NCI-H446 (cell line): ENCODE measurements at places on chromosomes 7 and 10.

DNA sequence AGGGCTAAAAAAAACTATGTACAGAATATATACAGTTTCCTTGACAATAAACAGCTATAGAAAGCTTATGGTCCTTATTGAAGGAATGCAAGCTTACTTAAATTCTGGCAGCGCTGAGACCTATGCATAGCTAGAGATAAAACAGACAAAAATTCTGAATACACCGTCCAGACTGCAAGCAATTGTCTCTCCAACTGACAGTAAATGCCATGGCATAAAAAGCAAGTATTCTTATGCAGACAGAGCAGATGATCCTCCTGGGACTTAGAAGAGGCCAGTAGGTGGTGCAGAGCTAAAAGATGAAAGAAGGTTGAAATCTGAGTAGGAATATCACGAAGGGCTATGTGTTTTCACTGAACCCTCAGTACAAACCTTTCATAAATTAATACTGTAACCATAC lies 157.0 kb upstream of the CACNA2D1 start:
- DNase-seq: no peak

DNA sequence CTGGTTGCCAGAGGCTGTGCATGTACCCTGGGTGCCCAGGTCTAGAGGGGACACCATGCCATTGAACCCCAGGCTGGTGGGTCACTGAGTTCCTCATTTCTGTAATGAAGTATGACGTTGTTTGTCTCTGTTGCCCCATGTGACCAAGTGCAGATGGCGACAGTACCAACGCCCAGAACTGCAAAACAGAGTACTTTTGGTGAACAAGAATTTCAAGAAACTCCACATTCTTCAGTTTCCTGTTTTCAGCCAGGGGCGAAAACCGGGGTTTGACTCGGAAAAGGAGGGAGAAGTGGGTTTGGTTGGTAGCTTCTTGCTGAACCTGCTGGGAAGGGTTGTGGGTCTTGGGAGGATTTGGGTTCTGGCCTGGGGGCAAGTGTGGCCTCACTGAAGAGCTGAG lies 18.2 kb downstream of the CYP17A1 start:
- DNase-seq: no peak

DNA sequence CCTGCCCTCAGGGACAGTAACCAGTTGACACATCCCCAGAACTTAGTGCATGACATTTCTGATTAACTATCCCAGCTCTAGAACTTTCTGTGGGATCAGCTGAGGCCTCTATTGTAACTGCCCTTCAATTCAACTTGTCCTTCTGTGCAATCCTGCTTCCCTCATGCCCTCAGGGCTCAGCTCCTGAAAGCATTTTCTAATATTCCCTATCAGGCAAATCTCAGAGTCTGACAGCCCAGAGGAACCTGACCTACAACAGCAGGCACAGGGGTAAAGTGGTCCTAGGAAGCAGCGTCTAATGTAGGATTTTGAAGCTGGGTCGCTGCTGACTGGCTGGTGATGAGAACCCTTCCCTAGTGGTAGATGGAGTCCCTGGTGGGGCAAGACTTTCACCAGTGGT lies 13.6 kb upstream of the STN1 start:
- DNase-seq: no peak

DNA sequence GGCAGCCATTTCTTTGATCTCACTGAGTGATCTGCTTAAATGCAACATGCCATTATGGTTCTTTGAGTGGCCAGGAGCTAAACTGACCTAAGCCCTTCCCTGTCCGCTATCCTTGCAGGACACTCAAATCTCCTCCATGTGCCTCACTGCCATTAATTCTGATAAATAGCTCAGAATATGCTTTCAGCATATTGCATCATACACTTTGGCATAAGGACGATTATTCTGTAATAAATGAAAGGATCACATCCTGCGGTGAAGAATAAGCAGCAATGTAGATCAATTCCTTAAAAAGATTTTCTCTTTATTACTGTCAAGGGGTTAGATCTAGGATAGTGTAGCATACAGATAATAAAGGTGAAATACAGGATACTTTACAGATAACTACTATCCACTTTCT lies 231.8 kb upstream of the CTBP2 start:
- no peak for DNase-seq

DNA sequence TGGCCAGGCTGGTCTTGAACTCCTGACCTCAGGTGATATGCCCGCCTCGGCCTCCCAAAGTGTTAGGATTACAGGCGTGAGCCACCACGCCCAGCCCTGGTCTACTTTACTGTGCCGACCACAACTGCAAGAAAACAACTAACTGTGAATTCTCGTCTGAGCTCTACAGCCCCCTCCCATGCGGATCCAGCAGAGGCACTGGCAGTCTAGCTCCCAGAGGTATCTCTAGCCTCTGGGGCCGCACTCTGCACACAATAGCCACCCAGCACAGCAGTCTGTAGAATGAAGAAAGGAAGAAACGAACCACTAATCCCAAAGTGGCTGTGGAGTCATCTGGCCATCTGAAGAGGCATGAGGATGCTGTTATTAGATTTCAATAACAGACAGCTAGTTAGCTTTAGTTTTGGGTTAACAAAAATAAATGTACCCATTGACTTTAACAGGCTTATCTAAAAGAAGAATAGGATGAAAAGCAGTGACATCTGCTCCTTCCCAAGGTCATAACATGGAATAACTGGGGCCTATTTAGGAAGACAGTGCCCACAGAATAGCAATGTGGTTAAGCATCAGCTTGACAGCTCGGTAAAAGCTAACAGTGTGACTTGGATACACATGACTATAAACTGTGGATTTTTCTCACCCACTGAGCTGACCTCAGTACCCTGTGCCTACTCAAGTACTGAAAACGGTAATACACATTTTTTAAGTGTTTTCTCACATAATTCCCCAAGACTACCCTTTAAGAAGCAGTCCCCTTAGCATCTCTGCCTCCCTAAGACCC lies 131.9 kb downstream of the TNS3 start:
- DNase-seq: no peak

DNA sequence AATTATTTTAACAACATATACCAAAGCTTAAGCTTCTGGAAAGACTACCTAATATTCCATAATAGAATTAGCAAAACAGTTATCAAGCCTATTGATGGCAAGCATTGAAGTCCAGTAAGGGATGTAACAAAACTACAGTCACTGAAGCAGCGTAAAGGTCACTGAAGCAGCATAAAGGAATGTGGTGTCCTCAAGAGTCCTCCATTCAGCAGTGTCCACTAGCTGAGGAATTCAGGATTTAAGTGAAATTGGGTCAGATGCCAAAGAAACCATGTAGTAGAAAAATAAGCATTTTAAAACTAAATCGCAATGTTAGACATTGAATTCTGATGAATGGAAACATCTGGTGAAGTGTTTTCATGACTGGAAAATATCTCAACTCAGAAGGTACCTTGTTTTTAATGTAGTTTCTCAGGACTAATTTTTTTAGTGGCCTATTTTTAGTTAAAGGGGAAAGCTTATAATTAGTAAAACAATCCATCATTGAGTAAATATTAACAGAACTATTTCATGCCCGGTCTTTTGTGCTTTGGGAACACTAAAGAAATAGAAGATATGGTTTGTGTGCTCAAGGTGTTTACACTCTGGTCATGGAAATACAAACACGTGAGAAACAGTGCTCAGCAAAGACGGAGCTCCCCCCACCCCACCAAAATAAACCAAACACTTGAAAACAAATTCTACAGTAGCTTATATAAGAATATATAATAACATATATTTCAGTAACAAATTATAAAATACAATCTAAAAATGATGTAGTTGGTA lies 121.4 kb downstream of the CDK14 start:
- no peak for DNase-seq

DNA sequence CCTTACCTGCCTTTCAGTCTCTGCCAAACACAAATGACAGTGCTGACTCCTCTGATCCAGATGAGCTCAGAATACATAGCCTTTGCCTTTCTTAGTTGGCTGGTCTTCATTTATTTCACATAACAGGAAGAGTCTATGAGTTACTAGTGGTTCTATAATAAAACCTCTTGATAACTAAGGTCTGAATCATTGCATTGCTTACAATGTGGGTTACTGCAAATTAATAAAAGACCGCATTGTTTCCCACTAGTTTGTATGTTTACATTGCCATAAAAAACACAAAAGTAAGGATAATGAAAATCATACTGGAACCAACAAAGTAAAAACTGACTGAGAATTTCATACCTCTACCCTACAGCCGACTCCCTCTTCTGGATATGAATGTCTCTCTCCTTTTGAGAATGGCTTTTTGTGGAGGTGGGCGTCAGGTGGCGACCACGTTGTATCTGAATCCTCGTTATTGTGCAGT lies 62.0 kb upstream of the AKR1E2 start:
- no peak for DNase-seq

GRCh38 chr10:3411044-3411443 lies 238.5 kb upstream of the PITRM1 start:
- no peak for DNase-seq

DNA sequence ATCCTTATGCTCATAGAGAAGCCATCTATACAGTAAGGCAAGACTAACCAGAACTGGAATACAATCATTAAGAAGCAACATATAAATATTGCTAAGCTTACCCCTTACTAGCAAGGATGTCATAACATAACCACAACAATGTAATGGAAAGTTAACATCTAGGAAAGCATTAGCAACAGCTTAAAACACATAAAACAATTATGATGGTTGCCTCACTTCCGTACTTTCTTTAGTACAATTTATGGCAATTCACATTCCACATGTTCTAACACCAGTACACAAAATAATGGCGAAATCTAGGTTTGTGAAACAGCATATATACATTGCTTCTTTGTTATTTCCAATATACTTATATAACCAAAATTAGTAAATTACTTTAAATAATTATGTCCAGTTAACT lies 195.0 kb downstream of the AHR start:
- no peak for DNase-seq

- DNase-seq: no peak
Observed at GRCh38 chr7:80902716-80903308, 16.0 kb downstream of the SEMA3C start.

GRCh38 chr7:136677471-136678365 lies 190.7 kb upstream of the CHRM2 start:
- DNase-seq: no peak

- no peak for DNase-seq
Observed at GRCh38 chr10:77504873-77505257, 132.7 kb downstream of the KCNMA1 start.

DNA sequence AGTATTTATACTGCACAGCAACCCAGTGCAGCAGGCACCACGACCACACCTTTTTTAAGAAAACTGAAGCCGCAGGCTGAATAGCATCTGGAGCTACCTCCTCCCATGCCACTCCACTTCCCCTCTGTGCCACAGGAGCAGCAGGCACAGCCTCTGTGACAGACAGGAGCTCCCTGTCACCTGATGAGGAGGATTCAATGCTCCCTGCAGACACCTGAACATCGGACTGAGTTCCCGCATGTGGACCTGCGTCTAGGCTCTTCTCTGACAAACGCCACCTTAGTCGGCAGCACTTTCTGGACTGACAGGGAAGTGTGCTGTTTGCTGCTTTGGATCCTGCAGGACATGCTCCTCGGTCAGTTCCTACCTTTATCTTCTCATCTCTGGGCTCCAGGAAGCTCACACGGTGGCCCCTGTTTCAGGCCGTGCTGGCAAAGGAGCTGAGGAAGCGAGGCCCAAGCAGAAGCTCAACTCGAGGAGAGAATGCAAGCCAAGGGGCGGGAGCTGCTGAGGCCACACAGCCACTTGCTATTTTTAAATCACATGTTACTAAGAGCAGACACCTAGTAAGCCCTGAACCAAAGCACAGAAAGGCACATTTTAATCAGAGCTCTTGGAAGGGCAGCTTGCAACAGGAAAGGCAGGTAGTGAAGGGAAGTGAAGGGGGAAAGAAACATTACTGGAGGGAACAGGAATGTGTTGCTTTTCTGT lies 56.6 kb downstream of the VOPP1 start:
- DNase-seq: no peak

DNA sequence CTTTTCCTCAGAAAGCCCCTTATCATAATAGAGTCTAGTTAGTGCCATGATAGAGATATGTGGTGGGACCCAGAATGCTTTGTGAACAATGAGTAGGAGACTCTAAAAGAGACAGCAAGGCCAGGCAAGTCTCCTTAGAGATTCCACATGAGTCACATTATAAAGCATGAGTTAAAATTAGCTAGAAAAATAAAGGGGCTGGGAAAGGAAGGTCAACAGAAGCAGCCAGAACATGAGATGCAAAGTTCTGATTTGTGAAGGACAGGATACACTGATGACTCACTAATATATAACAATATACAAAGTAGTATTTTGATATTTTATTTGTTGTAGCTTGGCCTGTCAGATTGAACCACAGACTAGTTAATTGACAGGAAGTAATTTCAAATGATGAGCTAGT lies 25.3 kb upstream of the SNX13 start:
- DNase-seq: no peak

- no peak for DNase-seq
Observed at GRCh38 chr10:124537166-124537725, 75.6 kb downstream of the LHPP start.

GRCh38 chr7:45367026-45367425 lies 207.1 kb upstream of the ADCY1 start:
- DNase-seq: no peak

DNA sequence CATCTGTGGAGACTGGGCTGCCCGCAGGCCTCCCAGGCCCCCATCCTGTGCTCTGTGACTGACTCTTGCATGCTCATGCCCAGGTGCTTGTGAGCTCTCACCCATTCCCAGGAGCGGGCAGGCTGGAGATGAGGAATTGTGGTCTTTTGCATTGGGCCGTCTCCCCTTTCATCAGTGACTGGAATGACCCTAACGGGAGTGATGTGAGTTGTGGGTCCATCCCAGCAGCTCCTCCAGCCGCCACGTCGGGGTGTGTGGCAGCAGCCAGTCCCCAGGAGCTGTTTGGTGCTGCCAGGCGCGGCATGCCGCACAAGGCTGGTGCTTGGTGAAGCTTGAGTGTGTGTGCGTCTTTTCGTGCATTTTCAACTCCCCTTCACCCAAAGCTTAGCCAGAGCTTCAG lies 164.2 kb downstream of the ACTR3B start:
- DNase-seq: no peak

- DNase-seq: no peak
Observed at GRCh38 chr7:124351950-124352349, 319.1 kb upstream of the TMEM229A start.

- DNase-seq: no peak
Observed at GRCh38 chr7:98352621-98353020, 48.3 kb downstream of the BAIAP2L1 start.

DNA sequence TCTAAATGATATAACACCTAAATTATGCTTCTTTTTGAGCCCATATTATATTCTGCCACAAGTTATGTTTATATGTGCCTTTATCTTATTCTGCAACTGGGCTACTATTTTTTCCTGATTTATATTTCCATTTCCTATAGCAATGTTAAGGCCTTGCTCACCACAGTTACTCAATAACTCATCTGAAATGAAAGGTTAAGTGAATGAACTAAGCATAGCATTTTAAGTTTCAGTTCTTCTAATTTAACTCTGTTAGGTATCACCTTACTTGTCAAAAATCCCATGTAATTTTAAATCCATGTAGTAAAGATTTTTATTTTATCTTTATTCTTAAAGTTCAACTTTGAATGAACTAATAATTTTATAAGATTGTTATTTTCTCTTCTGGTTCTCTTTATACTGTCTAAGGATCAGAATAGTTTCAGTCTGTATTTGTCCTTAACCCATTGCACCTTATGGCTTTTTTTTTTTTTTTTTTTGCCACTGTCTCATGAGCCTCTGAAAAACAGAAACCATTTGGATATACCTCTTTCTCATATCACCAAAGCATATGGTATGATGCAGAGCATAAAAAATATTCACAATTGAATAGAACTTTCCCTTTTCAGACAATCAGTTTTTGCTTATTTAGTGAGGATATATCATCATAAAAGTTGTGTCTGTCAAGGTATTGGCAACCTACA lies 301.8 kb upstream of the ZWINT start:
- no peak for DNase-seq
